ENCODE measurements at places on chromosomes 16 and 17. TPM values are rescaled to one million over a fixed set of nuclear protein-coding genes. Genes with fewer than 3 reads are reported as not detected.

The MMP28 gene
- 32.2 TPM for total RNA-seq

The ATP2A3 gene
- 15.5 TPM for total RNA-seq

The RAMP2 gene
- 27.3 TPM for total RNA-seq

The CHST5 gene
- total RNA-seq, result not detected

The ADAM11 gene
- total RNA-seq, result 3.7 TPM

The TCAP gene
- total RNA-seq, result 0.49 TPM

The RRAD gene
- 49.1 TPM for total RNA-seq

The MPP3 gene
- total RNA-seq, result 30.2 TPM

The CBX2 gene
- total RNA-seq, result 5.6 TPM

The EVI2B gene
- total RNA-seq, result 11.0 TPM

The BMERB1 gene
- 46.9 TPM for total RNA-seq

GRCh38 chr16:53876811-53877210 lies 172.9 kb downstream of the FTO start:
- no peaks in the 10 kb centered on the region for H3K4me1 ChIP-seq
- H3K36me3 ChIP-seq, result no peaks in the 10 kb centered on the region
- H3K4me3 ChIP-seq, result no peak overlapping the region
- no peaks in the 10 kb centered on the region for H3K27me3 ChIP-seq

- H3K27me3 ChIP-seq, result no peaks in the 10 kb centered on the region
- H3K4me1 ChIP-seq, result peaks cover 76% of the 10 kb centered on the region
- peak overlapping the region; percentile 83 for H3K27ac ChIP-seq
- no peaks in the 10 kb centered on the region for H3K36me3 ChIP-seq
These were observed 2.0 kb upstream of the PSMB3 start for GRCh38 chr17:38750312-38751121.

- no peaks in the 10 kb centered on the region for H3K27me3 ChIP-seq
- H3K36me3 ChIP-seq, result no peaks in the 10 kb centered on the region
- peaks cover 23% of the 10 kb centered on the region for H3K4me1 ChIP-seq
- no peak overlapping the region for H3K4me3 ChIP-seq
These were observed 48.2 kb upstream of the CDC42EP4 start for GRCh38 chr17:73359987-73360410.

DNA sequence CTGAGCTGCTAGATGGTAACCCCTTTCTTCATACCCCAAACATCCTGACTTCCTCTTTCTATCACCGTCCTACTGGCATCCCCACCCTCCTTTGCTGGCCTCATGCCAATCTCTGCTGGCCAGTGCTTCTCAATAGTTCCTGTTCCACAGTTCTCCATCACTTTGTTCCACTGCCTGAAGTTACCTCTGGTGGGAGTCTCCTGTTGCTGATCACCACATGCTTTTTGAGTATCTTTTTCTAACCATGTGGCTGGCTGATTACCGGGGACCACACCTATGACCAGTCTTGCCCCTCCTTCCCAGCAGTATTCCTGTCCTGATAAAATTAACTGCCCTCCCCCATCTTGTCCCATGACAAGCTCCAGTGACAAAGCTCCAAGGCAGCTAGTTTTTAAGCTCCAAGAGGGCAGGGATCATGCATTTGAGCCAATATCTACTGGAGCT lies 380.4 kb upstream of the CCL2 start:
- no peaks in the 10 kb centered on the region for H3K36me3 ChIP-seq
- H3K27ac ChIP-seq, result no peak overlapping the region
- no peak for DNase-seq
- H3K27me3 ChIP-seq, result no peaks in the 10 kb centered on the region
- H3K4me3 ChIP-seq, result no peak overlapping the region

GRCh38 chr17:41772586-41773189 lies 13.8 kb downstream of the JUP start:
- peak overlapping the region; percentile 85 for H3K27ac ChIP-seq
- no peaks in the 10 kb centered on the region for H3K36me3 ChIP-seq
- H3K4me3 ChIP-seq, result no peak overlapping the region
- peaks cover 76% of the 10 kb centered on the region for H3K4me1 ChIP-seq
- H3K27me3 ChIP-seq, result no peaks in the 10 kb centered on the region

DNA sequence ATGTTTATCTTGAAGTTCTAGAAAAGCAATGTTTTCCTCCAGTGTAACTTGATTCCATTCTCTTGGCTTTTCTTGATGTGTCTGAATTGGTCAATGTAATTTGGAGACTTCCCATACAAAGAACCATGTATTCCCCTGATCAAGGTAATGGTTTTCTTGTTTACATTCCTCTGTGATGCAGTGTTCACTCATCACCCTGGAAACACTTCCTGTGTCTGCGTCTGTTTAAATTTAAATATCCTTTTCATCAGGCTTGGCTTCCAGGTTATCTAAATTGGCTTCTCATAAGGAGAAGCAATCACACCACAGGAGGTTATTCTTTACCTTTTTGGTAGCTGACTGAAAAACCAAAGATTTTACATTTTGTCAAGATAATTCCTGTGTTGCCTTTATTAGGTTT lies 237.3 kb upstream of the WSCD1 start:
- H3K27me3 ChIP-seq, result no peaks in the 10 kb centered on the region
- H3K27ac ChIP-seq, result no peak overlapping the region
- no peaks in the 10 kb centered on the region for H3K36me3 ChIP-seq
- H3K4me3 ChIP-seq, result no peak overlapping the region
- no peaks in the 10 kb centered on the region for H3K4me1 ChIP-seq

- peaks cover 56% of the 10 kb centered on the region for H3K4me1 ChIP-seq
- no peaks in the 10 kb centered on the region for H3K27me3 ChIP-seq
- no peak for DNase-seq
- peak overlapping the region; percentile 97 for H3K4me3 ChIP-seq
- H3K36me3 ChIP-seq, result no peaks in the 10 kb centered on the region
These were observed 2.0 kb downstream of the RBBP6 start for GRCh38 chr16:24541233-24541933.

DNA sequence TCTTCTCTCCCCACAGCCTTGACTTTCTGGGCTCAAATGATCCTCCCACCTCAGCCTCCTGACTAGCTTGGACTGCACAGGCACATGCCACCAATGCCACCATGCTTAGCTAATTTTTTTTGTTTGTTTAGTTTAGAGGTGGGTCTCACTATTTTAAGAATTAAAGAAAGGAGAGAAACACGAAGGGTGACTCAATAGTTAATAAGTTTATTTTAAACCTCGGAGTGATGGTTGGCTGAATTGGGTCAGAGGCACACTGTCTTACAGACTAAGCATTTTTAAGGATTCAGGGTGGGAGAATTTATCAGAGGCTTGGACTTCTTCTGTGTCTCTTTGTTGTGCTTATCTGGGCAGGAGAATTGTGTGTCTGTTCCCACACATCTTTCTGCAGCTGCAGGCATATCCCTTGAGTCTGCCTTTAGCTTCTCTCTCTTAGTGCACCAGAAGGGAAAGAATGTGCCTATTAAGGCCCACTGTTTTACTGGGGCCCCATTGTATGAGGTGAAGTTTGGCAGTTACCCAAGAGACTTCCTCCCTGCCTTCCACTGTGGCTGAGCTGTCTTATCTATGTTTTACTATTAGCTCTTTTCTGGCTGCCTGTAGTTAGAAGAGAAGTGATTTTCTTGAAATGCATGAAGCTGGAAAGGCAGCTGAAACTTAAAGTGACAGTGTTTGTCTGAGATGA lies 2172.0 kb downstream of the TP53TG3F start:
- H3K36me3 ChIP-seq, result no peaks in the 10 kb centered on the region
- no peaks in the 10 kb centered on the region for H3K4me1 ChIP-seq
- no peak overlapping the region for H3K4me3 ChIP-seq
- H3K27ac ChIP-seq, result no peak overlapping the region
- H3K27me3 ChIP-seq, result no peaks in the 10 kb centered on the region
- peak; percentile 37 for DNase-seq

DNA sequence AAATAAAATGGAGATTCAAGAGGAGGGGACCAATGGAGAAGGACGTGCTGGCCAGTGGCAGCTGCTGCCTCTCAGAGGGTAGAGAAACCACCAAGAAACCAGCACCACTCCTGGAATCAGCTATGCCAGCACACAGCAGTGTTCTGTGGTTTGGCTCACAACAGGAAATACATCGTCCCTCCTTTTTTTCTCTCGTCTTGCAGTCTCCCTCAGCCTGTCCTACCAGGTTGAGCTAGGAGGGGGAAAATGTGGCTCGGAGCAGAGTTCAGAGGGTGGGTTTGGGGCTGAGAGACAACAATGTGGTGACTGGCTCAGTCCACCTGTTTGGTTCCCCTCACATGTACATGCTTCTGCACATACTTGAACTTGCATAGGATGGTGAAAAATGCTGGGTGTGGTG lies 19.9 kb upstream of the SLC16A5 start:
- H3K27ac ChIP-seq, result no peak overlapping the region
- H3K36me3 ChIP-seq, result peaks cover 23% of the 10 kb centered on the region
- H3K4me1 ChIP-seq, result no peaks in the 10 kb centered on the region
- no peak overlapping the region for H3K4me3 ChIP-seq

- H3K27me3 ChIP-seq, result no peaks in the 10 kb centered on the region
- H3K4me1 ChIP-seq, result no peaks in the 10 kb centered on the region
- H3K27ac ChIP-seq, result no peak overlapping the region
- H3K36me3 ChIP-seq, result no peaks in the 10 kb centered on the region
- DNase-seq, result no peak
- no peak overlapping the region for H3K4me3 ChIP-seq
These were observed 124.6 kb upstream of the TOX3 start for GRCh38 chr16:52671590-52671989.

- no peaks in the 10 kb centered on the region for H3K36me3 ChIP-seq
- H3K4me3 ChIP-seq, result no peak overlapping the region
- peaks cover 7% of the 10 kb centered on the region for H3K4me1 ChIP-seq
These were observed 10.7 kb downstream of the DRC3 start for GRCh38 chr17:17983376-17983775.

DNA sequence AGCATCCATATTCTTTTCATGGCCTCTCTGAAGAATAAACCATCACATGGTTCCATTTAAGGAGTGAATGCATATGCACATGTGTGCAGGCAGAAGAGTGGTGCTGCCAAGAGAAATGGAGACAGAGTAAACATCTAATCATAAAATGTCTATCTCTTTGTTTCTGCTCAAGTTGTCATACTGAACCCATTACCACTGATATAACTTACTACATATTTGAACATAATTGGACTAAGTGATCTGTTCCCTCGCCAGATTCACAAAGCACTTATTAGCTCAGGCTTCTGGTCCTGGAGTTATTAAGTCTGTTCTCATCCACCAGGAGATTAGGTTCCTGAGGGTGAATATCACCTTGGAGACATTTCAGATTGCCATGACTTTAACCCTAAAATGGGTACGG lies 72.3 kb upstream of the XYLT1 start:
- no peaks in the 10 kb centered on the region for H3K4me1 ChIP-seq
- H3K36me3 ChIP-seq, result no peaks in the 10 kb centered on the region
- no peak overlapping the region for H3K27ac ChIP-seq
